Kidney (tissue), 22 donors: ENCODE measurements at places on chromosomes 5 and 9. TPM values are rescaled to one million over a fixed set of nuclear protein-coding genes. Genes with fewer than 3 reads are reported as not detected.

Gene GFI1B
- not detected for polyA plus RNA-seq

Gene SLC4A9
- 29.9 TPM for polyA plus RNA-seq

Gene STKLD1
- polyA plus RNA-seq: 4.0 TPM

Gene GRXCR2
- not detected for polyA plus RNA-seq

Gene ITK
- 0.11 TPM for polyA plus RNA-seq
